ENCODE measurements at places on chromosomes 2 and 18.

GRCh38 chr2:217834057-217834620 is 168.7 kb downstream of the TNS1 start:
- no peak for DNase-seq

GRCh38 chr2:139574371-139574770 is 794.2 kb upstream of the NXPH2 start:
- DNase-seq = no peak

DNA sequence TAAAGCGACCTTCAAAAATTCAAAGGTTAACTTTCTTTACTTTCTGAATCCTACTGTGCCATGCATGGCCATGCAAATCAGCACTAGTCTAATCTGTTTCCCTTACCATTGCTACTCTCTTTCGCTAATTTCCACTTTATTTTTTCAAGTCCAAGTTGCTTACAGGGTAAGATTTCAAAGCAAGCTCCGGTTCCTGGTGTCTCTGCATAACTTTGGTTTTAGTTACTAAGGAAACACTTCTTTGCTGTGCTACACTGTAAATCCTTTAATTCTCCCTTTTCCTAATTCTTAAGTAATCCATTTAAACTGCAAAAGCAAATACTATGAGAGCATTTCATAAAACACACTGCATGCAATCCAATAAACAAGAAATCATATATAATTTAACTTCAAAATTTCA is 383.5 kb upstream of the LYPD1 start:
- no peak for DNase-seq

DNA sequence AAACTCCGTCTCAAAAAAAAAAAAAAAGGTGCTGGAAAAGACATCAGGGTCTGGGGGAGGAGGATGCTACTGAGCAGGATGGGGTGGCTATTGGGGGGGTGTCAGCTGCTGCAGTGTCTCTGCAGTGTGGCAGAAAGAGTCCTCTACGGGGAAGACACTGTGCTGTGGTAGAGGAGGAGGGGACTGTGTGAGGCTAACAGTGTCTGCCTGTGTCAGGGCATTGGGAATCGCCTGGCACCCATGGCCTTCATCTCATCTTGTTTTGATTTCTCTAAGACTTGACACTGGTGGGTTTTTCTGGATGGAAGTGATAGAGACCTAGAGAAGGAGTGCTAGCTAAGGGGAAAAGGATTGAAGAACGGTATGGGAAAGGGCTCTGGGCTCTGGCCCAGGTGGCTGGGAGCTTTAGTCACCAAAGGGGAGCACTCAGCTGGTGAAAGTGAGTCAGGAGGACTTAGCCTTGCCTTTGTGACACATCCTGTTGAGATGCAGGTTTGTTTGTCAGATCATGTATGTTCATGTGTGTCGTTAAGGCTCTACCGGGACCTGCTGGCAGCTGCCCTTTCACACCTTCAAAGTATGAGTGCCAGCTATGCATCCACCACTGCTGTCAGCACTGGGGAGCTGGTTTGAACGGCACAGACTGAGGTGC is 58.0 kb downstream of the FARP2 start:
- DNase-seq = no peak

DNA sequence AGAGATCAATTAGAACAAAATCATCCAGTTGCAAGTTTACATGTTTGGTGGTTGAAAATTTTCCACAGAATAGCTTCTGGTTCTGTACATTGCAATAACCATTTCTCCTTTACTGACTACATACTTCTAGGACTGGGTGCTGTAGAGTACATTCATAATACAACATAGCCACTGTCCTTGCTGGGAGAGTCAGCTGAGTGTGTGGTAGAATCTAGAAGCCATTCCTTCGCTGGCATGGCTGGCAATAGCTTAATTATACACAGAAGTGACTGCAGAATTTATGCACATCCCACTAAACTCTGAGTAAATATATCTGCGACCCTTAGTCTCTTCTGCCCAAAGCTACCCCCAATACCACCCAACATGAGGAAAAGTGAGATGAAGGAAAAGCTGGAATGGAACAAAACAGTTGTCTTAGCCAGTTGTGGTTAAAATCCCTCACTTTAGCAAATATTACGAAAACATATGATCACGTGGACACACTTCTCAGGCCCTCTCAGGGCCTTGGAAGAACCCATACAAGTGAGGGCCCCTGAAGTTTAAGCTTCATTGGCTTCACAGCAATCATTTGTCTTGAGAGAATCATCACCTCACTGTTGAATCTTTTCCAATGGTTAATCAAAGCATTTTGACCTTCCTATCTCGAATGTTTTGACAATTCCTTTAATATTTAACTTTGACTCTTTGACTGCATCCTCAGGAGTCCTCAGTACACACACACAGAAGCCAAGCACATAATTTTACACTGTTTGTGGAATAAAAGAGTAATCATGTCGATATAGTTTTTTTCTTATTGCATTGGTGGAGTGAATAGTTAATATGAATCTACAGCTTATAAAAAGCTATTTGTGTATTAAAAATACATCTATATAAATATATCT is 225.1 kb downstream of the ZNF385B start:
- DNase-seq = no peak

DNA sequence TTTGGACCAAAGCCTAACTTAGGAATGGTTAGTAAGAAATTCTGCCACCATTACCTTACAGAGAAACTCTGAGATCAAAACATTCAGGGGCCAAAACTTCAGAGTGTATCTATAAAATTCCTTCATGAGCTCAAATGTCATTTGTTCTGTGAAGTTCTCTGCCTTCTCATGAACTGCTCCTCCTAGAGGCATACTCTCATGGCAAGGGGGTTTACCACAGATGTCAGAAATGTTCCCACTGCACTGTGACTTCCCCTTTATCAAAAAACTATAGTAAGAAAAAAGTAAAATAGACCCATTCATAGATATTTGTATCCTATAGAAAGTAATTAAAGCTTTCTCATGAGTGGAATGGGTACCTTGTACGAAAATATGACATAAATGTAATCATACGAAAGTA is 68.5 kb downstream of the USP40 start:
- DNase-seq = no peak

DNA sequence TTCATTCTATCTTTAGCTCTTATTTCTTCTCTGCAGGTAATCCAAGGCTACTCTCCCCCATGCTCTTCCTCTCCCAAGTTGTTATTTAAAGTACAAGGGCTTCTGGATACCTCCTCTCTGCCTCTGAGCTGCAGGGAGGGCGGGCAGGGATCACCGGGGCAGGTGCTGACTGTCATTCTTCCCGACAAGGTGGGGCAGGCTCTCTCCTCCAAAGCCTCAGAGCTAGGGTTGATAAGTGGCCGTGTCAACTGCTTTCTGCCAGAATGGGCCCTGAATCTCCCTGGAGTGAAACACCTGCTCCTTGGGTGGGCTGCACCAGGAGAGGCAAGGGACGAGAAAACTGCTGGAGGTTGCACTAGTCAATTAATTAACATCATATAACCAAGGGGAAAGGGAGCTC is 250.3 kb downstream of the SLC4A3 start:
- DNase-seq = no peak

GRCh38 chr18:72458271-72458670 is 85.9 kb downstream of the CBLN2 start:
- no peak for DNase-seq

DNA sequence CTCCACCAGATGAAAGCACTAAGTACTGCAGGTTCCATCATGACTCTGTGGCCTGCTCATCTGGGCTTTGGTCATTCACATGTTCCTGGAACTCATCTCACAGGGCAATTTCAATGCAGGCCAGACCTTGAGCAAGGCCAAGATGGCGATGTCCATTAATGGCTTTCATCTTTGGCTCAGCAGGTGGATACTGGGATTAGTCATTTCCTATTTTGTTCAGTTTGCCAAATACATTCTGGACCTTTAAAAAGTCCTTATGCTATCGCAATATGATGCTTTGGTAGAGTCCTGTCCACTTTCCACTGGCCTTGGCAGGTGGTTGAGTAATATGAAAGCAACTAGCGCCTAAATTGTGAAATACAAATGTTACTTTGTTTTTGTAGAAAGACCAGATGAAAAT is 170.1 kb upstream of the REV1 start:
- no peak for DNase-seq

DNA sequence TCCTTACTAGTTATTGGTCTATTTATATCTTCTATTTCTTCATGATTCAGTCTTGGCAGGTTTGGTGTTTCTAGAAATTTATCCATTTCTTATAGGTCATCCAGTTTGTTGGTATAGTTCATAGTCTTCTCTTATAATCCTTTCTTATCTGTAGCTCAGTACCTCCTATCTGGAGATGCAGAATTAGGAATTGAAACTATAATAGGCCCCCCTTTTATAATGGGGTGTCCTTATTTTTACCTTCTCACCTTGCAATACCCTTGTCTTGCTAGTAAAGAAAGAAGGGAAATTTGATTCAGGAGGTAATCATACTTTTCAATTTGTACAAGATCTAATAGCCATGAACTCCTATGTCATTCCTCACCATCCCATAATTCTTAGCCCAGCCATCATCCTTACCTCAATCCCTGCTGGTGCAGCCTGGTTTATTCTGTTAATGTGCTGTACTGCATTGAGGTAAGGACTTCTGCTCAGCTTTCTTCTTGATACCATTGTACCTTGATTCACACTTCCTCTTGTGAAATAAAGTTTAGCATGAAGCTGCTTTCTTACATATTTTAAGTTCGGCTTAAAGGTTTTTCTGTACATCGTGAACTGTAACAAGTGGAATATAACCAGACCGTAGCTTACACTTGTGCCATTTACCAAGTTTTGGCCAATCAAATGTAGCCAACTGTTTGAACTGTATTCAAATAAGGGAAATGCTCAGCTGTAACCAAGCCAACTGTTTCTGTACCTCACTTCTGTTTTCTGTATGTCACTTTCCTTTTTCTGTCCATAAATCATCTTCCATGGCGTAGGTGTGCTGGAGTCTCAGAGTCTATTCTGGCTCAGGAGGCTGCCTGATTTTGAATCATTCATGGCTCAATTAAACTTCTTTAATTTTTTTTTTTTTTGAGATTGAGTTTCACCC is 40.1 kb upstream of the PTH2R start:
- DNase-seq = no peak

GRCh38 chr2:111160758-111161157 is 40.0 kb downstream of the BCL2L11 start:
- DNase-seq = no peak

DNA sequence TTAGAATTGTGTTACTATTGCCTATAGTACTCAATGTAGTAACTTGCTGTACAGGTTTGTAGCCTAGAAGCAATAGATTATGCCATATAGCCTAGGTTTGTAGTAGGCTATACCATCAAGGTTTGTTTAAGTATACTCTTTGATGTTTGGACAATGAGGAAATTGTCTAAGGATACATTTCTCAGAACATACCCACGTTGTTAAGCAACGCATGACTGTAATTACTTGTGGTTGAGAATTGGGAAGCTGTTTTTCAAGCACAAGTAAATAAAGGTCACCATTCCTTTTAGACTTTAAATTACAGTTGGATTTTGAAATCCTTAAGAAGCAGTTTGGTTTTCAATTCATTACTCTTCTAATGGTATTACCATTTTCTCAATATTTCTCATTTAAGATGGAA is 89.8 kb upstream of the KCNH7 start:
- DNase-seq = no peak

- DNase-seq = no peak
These were observed 128.0 kb downstream of the NFATC1 start for GRCh38 chr18:79523736-79524180.

DNA sequence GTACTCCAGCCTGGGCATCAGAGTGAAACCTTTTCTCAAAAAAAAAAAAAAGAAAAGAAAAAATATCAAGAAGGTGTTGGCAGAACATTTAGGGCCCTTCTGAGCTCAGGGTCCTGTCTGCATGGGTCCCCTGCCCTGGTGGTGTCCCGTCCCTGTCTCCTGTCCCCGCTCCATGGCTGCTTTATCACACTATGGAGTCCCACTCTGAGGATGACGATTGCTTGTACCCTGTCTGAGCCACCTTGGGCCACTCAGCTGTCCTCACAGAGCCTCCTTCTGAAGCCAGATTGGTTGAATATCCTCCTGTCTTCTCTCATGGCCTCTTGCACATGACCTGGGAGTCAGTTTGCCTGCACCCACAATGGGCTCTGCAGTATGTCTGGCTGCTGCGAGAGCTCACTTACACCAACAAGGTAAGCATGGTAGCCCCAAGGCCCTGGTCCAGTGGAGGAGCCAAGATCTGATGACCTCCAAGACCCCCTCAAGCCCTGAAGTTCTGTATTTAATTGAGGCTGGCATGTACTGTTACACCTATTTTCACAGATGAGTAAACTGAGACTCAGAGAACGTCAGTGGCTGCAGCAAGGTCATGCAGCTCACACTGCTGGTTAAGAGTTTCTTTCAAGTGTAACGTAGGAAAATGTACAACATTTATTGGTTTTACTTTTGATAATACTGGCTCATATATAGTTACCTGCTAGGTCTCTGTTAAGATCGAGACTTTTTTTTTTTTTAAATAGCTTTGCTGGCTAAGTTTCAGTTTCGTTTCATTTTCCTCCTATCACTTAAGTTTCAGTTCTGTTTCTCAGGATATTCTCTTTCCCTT is 16.9 kb upstream of the ZCCHC2 start:
- no peak for DNase-seq

DNA sequence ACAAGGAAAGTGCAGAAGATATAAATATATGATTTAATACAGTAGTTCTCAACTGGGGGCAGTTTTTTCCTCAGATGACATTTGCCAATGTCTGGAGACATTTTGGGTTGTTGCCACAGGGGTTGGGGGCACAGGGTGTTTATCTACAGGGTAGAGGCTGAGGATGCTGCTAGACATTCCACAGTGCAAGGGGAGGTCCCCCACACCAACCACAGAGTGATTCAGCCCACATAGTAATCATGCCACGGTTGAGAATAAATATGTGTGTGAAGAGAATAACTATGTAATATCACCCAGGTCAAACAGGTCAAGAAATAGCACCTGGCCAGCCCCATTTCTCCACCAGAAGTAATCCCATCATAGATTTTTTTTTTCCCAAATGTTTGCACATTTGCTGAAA is 17.9 kb downstream of the DYSF start:
- no peak for DNase-seq

DNA sequence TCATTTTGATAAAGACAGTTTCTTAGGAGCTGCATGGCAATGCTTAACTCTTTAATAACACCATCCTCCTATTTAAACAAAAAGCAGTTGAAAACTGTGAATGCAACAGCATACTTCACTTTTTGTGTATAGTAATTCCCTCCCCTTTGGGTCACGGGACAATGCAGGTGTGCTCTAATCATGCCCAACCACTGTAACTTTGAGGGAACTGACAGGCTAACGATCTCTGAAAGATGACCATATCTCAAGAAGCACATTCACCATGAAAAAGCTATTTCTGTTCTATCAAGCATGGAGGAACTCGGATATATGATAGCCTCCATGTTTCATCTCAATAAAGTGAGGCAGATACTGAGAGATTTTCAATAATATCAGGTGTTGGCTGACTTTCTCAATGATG is 81.1 kb upstream of the CD226 start:
- no peak for DNase-seq

DNA sequence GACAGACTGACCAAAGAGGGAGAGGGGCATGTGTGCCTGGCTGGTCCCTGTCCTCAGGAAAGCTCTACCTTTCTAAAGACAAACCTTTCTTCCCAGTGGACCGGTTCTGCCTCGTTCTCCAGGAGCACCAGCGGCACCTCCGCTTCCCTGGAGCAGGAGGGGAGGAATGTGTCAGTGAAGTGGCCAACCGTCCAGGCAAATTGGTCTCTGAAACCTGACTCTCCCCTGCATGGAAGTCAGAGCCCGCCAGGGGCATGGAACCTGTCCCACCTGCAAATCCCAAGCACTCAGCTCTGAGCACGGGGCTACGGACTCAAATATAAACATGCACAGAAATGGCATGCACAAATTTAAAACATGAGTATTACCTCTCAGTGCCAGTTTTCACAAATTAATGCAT is 62.9 kb downstream of the COL6A3 start:
- no peak for DNase-seq

- DNase-seq = no peak
These were observed 26.0 kb downstream of the MAP3K20 start for GRCh38 chr2:173101687-173102086.

- no peak for DNase-seq
These were observed 74.1 kb downstream of the ATP8B1 start for GRCh38 chr18:57728941-57729511.

Measured in mesothelial cell of epicardium (in vitro differentiated cells).